RWPE2 (cell line): ENCODE measurements at places on chromosomes 13 and 19.

- no peak for DNase-seq
Measured at GRCh38 chr13:78460176-78460575, 143.2 kb downstream of the POU4F1 start.

GRCh38 chr19:18710996-18711751 is 27.7 kb downstream of the CRTC1 start:
- no peak for DNase-seq

DNA sequence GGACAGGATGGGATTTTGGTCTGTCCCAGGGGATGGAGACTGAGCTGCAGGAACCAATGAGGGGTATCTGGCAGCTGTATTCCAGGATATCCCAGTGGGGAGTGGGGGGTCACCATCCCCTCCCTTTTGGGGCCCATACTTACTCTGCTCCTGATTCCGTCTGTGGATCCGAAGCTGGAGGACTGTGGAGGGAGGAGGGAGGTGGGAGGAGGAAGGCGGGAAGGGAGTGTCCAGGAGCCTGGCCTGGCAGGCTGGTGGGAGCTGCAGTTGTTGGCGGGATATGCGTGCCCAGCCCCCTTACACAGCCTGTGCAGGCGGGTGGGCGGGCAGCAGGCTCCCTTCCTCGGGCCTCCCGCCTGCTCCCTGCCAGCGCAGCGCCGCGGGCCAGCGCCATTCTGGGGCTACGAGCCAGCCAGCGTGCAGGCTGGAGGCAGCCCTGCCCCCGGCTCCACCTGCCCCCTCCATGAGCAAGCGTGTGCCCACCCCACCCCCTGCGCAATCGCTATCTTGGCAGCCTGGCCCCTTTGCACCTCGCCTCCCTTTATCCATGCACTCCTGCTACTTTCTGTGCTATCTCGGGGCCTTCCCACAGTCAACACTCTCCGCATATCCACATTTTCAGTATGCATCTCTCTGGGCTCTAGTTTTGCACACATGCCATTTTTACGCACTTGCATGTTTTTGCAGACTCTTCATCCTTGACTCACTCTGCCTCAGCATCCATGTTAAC is 2.8 kb downstream of the MAMSTR start:
- DNase-seq: no peak

DNA sequence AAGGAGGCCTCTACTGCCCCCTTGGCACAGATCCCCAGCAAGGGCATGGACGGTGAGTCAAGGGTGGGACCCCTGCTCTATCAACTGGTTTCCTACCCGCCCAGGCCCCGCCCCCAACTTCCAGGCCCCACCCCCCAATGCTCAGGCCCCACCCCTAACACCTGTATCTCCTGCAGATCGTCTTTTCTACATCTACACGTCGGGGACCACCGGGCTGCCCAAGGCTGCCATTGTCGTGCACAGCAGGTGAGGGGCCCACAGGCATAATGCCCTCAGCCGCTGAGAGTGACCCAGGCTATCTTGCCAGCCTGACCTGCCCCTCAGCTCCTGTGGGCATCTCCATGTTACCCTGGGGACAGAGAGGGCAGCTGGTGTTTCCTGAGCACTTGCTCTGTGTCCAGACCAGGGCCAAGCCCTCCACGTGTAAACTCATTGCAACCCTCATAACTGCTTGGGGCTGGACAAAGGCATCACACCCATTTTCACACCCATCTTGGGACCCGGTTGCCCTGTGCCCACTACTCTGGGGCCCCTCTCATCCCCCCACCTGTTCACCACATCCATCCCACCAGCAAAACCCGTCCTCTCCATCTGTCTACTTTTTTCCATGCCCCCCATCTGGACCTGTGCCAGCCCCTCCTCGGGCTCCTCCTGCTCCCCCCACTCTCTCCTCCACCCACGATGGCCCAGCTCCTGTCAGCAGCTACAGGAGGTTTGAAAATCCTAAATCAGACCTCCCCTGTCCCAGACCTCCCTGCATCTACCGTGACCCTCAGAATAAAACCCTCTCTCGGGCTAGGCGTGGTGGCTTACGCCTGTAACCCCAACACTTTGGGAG is 17.2 kb downstream of the SLC27A1 start:
- DNase-seq: no peak

GRCh38 chr13:74732736-74733385 is 598.7 kb upstream of the KLF12 start:
- no peak for DNase-seq

DNA sequence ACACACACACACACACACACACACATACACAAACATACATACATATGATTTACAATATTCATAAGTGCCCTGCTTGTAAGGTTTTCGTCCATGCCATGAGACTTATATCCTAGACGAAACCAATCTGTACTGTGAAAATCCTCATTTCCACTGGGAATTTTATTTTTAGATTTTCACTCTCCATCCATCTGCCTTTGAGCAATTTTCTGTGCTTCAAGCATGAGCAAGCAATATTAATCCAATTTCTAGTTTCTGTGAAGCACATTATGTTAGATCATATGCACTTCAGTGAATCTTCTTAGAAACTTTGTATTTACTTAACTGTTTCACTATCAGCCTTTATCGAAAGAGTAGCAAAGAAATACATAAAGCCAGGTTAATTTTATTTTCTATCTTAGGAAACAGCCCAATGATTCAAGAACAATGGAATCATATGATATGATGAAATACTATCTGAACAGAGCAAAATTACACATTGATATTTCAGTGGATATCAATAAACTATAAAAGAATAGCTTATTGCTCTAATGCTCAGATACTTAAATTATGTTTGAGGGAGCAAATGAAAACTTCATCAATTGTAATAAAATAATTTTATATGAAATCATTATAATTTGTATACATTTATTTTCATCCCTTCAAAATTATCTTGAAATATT is 1100.7 kb upstream of the MIR17HG start:
- DNase-seq: no peak

DNA sequence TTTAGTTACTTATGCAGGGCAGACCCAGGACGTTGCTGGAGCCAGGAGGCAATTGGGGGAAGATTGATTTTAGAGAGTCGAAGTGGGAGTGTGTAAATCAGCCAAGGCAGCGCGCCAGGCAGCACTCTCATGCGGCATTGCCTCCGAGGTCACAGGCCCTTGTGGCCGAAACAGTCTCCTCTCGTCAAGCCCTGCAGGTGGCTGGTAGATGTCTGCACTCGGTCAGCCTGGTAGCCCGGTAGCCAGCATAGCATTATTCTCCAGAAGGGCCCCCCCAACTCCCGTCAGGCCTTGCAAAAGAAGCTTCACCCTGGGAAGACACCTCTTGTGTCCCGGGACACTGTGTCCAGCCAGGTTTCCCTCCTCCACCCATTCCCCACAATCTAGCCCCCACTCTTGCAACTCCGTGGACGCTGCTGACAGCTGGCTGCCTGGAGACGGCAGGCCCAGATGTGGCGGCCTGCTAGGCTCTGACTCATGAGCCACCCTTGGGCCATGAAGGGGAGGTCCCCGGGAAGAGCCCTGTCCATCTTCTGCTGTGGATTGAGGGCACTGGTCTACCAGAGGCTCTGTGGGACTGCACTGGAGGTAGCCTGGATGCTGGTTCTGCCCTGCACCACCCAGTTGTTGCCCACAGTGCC is 2.6 kb upstream of the PEPD start:
- DNase-seq: no peak

- DNase-seq: no peak
Measured at GRCh38 chr19:6730153-6730804, 7.1 kb downstream of the GPR108 start.

- no peak for DNase-seq
Measured at GRCh38 chr13:27423333-27423732, 1.1 kb upstream of the GTF3A start.

DNA sequence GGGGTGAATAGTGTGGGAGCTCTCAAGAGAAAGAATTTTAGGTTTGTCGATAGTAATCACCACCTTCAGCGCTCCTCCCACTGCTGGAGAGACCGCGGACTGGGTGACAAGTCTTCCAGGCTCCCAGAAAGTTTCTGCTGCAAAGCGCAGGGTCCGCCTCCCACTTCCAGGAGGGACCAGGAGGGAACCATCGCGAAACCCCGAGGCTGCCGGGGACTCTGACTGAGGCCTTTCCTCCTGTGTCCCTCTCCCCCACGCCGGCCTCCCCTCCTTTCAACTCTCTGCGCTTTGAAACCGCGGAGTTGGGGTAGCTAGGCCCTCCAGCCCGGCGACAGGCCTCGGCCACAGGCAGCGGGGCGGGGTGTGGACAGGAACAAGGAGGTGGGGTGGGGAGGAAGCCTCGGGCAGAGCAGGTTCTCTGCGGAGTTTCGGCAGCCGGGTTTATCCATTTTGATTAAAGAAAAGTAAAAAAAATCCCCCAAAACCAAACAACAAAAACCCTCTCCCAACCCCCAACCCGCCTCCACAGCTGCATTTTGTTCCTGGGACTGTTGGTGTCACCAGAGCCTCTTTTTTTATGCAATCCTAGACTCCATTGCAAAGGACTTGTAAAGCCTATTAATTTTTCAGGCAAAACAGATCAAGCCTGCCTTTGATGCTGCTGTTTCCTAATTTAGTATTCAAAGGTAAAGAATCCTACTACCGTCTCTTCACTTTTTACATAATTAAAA is 157.2 kb downstream of the TM9SF2 start:
- no peak for DNase-seq

DNA sequence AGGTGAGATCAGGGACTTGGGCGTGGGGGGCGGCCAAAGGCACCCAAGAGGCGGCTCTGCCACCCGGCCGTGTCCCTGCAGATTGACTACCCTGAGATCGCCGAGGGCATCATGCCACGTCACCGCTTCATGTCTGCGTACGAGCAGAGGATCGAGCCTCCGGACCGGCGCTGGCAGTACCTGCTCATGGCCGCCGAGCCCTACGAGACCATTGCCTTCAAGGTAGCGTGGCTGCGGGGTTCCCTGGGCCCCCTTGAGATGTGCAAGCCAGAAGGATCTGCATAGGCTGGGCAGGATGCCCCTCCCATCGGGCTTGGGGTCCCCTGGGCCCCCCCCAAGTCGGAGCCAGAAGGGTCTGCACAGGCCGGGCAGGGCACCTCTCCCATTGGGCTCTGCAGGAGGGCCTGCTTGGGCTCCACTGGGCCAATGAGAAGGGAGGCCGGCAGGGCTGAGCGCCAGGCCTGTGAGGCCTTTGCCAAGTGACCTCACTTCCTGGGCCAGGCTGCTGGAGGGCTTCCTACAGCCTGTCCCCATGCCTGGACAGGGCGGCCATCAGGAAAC is 2.2 kb upstream of the AMH start:
- DNase-seq: peak; percentile 65

DNA sequence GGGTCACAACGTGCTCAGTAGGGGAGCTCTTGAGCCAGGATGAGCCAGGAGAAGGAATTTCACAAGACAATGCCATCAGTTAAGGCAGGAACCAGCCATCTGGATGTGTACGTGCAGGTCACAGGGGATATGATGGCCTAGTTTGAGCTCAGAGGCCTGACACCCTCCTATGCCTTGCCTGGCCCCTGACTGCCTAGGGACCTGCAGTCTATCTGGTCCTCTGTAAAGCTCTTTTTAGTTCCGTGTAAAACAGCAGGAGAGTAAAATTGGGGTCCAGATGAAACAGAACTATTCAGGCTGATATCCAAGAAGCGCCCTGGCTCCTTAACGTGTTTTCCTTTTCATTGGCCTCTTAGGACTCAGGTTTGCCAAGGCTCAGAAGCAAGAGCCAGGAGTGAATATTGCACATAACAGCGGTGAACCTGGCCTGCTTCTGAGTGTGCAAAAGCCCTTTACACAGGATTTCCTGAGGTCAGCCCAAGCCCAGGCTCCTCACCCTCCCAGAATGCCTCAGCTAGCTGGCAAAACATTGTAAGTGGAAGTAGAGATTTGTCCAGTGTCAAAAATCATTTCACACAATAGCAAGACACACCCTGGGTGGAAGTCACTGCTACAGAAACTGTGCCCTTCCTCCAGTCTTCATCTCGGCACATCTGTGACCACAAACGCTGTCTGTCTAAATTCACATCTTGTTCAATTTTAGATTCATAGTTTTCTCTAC is 777.2 kb downstream of the UQCRFS1 start:
- DNase-seq: no peak

DNA sequence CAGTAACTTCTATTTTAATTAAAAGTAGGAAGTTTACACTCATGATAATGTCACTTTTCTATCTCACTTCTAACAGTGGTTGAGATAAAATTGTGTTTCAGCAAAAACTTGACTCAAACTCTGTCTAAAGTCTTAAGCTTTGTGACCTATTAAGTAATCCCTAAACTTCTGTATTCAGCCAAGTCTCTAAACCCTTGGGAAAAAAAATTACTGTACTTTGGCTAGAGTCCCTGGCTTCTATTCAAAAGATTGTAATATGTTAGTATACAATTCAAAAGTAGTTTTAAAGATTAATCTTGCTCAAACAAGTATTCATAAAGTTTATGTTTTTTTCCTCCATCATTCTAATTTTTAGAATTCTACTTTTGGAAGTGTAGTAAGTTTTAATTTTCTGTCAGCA is 1248.8 kb downstream of the UQCRFS1 start:
- DNase-seq: no peak

DNA sequence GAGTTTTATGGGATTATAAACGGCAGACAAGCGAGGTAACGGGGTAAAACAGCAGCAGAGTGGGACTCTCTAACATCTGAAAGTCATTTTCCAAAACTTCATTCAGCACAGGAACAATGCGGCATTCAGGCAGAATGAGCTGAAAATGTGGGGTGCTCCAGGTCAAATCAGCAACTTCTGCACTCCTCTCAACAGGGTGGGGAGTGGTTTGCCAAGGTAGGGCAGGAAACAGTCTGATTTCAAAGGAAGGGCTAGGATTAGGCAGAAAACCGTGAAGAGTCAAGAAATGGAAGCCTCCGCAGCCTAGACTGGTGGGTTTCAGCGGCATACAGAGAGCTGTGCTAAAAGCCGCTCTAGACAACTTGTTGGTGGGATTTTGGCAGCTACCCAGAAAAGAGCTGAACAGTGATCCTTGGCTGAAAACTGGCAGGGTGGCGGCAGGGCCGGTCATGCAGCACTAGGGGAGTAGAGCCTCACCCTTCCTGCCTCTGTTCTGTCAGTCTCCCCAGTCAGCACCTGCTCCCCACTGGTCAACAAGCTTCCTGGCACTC is 154.2 kb upstream of the KLF12 start:
- no peak for DNase-seq
